Activated CD8-positive, alpha-beta memory T cell treated with anti-CD3 and anti-CD28 coated beads, Interleukin-2, amount 50 U/mL, for 48 hours (primary cell): ENCODE measurements at places on chromosomes 7 and 10.

DNA sequence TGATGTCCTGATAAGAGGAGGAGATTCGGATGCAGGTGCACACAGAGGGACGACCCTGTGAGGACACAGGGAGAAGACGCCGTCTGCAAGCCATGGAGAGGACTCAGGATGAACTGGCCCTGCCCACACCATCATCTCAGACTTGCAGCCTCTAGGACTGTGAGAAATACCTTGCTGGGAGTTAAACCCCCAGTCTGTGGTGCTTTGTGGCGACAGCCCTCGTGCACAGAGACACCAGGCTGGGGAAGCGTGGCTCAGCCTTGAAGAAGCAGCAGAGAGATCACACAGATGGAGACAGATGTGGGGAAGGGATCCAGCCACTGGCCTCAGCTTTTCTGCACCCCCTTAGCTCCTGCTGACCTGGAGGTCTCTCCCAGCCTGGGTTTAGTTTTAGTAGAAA, 26.3 kb upstream of the PITRM1 start:
- no peak for DNase-seq

GRCh38 chr10:101176577-101176976, 45.5 kb downstream of the TLX1 start:
- no peak for DNase-seq

- DNase-seq: no peak
Observed at GRCh38 chr10:80171248-80171660, 34.1 kb downstream of the ANXA11 start.

- no peak for DNase-seq
Observed at GRCh38 chr7:94529516-94529915, 19.9 kb downstream of the CASD1 start.

- peak; percentile 69 for DNase-seq
Observed at GRCh38 chr7:24980534-24981170, 674 bp upstream of the OSBPL3 start.

- DNase-seq: no peak
Observed at GRCh38 chr10:117441812-117442443, 66.7 kb upstream of the PDZD8 start.

DNA sequence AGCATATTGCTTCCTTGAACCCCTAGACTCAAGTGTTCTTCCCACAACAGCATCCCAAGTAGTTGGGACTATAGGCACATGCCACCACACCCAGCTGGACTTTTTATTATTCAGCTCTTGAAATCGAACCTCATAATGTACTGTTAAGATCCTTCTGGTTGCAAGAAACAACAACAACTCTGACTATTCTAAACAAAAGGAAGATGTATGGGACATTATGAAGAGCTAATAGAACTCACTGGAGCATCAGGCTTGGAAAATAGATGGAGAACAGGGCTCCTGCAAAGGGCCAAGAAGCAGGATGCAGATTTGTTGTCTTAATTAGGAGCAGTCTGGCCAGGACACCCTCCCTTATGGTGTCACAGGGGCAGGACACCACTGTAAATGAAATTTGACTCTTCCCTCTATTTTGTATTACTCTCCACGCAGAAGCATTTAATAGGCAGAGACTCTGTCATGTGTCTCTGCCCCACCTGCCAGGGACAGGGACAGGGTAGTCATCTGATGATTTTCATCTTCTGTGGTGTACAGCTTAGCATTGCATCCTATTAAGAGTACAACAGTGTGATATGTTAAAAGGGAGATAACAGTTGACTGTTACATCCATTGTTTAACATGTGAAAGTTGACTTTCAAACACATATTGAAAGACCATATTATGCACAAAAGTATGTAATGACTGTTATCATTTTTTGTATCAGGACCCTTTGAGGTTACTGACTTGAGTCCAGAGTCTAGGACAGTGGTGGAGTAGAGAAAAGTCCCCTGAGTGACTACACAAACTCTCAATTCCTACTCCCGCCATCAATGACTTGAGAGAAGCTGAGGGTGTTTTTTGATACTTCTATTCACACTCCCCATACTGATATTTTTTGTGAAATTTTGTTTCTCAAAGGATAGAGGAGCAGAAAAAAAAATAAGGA, 157.3 kb downstream of the LRRC4 start:
- DNase-seq: no peak

GRCh38 chr7:66443946-66444345, 184.7 kb upstream of the KCTD7 start:
- DNase-seq: no peak

GRCh38 chr10:71644307-71645180, 75.0 kb downstream of the C10orf105 start:
- DNase-seq: no peak
